Lower lobe of right lung (tissue), 2 donors: ENCODE measurements at places on chromosomes 5 and 9. TPM values are rescaled to one million over a fixed set of nuclear protein-coding genes. Genes with fewer than 3 reads are reported as not detected.

The RAB3C gene
- 0.30 TPM for total RNA-seq

The MACROH2A1 gene
- 258 TPM for total RNA-seq

The MLANA gene
- not detected for total RNA-seq

The C6 gene
- 9.8 TPM for total RNA-seq

The CDKN2A gene
- total RNA-seq = 8.4 TPM

The EQTN gene
- total RNA-seq = not detected

The AFAP1L1 gene
- total RNA-seq = 26.6 TPM

The ACOT12 gene
- not detected for total RNA-seq

The ASPN gene
- 2.3 TPM for total RNA-seq
